NCI-H748 treated with DMSO at 0.1 percent for 48 hours (cell line): ENCODE measurements at places on chromosomes 4 and X.

DNA sequence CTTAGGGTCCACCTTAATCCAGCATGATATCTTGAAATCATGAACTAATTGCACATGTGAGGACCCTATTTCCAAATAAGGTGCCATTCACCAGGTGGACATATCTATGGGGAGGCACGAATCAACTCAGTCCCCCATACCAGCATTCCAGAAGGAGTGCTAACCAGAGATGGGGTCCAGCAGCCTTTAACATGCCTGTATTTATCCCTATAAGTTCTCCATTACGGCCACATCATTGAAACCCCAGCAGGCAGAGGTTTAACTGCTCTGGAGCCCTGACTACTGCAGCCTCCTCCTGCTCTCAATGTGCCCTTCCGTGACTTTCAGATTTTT is 3.2 kb upstream of the ASMTL start:
- DNase-seq: no peak

- DNase-seq: no peak
Measured at GRCh38 chr4:141339391-141339790, 118.7 kb downstream of the ZNF330 start.

- DNase-seq: no peak
Measured at GRCh38 chr4:39103291-39103690, 41.3 kb downstream of the KLHL5 start.

- DNase-seq: no peak
Measured at GRCh38 chr4:113935190-113935589, 44.3 kb downstream of the ARSJ start.

DNA sequence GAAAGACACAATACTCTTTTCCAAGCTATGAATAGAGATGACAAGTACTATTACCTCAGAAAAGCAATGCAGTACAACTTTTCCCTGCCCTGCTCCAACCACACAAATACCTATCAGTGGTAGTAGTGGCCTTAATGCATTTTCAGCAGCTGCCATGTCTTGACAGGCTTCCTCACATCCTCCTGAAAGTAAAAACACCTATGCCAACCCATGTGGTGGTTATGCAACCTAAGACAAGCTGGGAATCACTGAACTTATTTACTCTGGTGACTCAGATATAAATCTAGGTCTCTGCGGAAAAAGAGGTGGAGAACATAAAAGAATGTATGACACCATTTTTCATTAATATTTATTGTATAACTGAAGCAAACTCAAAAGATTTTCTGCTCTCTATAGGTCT is 14.5 kb downstream of the WDFY3 start:
- DNase-seq: no peak

DNA sequence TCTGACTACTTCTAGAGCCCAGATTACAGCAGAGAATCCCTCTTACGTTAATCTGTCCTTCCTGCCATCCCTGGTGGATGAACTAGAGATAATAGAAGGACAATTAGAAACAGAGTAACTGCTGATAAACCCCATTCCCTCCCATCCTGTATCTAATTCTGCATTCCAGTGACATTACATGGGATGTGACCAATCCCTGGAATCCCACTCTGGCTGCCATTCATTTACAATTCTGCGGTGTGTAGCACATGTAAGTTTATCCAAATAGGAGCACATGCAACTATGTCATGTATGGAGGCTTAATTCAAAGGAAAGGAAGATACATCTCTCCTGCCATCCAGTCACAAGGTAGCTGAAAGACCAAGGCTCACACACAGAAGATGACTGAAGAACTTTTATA is 339.5 kb downstream of the GPAT3 start:
- DNase-seq: no peak

- no peak for DNase-seq
Measured at GRCh38 chr4:139208404-139208945, 31.5 kb upstream of the ELF2 start.

DNA sequence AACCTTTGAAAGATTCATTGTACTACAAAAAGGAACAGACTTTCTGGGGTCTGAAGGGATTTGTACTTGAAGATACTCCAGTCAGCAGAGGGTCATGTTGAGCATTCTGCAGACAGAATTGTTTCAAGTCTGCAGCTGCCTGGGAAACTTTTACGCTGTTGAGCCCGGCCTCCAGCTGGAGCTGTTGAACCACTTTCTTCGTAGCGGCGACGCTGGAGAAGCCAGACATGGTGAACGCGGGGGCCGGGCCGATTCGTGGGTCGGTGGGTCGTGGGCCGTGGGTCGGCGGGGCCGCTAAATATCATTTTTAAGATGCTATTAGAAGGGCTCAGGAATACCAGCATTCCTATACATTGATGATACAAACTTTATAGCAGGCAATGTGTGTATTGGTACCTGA is 12.0 kb upstream of the RTL9 start:
- DNase-seq: no peak

- no peak for DNase-seq
Measured at GRCh38 chr4:90476019-90476418, 348.8 kb downstream of the CCSER1 start.

GRCh38 chr4:17595471-17596005 is 18.5 kb downstream of the LAP3 start:
- no peak for DNase-seq

GRCh38 chr4:68250151-68250930 is 4.8 kb upstream of the TMPRSS11B start:
- no peak for DNase-seq

- DNase-seq: no peak
Measured at GRCh38 chrX:40748977-40749376, 13.6 kb upstream of the MED14 start.

GRCh38 chrX:1152090-1152489 is 60.4 kb downstream of the CRLF2 start:
- no peak for DNase-seq

- no peak for DNase-seq
Measured at GRCh38 chr4:93912146-93912545, 83.6 kb downstream of the ATOH1 start.

DNA sequence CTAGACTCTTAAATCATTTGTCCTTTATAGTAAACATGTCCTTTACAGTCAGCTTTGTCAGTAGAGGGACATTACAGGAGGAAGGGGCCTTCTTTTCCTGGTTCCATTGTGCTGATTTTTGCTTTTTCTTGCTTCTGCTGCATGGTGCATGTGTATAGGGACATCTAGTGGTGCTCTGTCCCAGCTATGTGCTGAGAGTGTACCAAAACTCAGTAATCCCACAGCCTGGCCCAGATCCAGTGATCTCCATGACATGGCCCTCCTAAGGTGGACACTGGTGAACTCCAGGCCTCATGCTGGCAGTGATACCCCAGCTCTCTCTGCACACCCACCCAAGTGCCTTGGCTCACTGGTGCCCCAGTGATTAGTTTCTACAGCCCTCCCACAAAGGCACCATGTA is 45.2 kb downstream of the MAGEB17 start:
- DNase-seq: no peak

DNA sequence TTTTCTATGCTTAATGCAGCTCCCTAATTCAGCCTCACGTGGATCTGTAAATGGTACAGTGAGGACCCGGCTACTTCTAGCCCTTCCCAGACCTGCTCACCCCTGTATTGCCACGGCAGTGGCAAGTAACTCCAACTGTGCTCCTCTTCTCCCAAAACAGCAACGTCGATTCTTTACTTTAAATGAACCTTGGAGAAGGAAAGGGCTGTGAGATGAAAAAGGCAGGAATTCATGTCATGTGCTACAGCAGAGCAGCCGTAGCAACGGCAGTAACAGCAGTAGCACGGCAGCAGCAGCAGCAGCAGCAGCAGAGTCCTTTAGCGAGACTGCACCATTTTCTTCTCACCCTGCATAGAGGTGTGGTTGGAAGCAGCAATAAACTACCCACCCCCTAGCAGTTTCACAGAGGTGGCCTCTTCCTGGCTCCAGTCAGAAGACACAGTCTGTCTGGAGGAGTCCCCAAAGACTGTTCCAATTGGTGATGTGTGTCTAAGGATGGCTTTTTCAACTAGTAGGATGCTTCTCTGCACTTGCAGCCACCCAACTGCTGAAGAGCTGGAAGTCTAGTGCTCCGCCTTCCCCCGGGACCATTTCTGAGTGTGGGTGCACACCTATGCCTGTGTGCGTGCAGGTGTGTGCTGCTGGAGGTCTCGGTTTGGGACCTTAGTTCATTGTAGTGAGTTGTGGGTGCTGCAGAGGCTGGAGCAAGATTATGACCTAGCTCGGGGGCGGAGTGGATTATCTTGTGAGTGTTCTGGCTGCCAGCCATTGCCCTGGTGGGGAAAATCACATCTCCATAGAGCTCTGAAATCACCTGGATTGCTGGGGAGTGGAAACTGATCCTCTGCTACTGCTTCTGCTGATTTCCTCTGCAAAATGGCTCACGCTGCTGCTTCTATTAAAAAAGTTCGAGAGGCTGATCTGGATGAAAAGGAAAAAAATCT is 67.2 kb downstream of the ANK2 start:
- no peak for DNase-seq

DNA sequence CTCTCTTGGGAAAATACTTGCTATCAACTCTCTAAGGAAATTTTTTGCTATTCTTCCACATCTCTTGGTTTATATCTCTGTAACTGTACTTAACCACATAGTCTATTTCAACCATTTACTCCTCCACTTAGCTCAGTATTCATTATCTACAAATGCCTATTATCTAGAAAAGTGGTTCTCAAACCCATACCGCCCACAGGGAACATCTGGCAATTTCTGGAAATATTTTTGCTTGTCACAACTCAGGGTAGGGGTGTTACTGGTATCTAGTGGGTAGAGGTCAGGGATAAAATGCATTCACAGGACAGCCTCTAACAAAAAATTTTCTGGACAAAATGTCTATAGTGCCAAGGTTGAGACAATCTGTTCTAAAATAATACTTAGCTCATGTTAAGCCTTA is 14.4 kb downstream of the ATRX start:
- DNase-seq: no peak

DNA sequence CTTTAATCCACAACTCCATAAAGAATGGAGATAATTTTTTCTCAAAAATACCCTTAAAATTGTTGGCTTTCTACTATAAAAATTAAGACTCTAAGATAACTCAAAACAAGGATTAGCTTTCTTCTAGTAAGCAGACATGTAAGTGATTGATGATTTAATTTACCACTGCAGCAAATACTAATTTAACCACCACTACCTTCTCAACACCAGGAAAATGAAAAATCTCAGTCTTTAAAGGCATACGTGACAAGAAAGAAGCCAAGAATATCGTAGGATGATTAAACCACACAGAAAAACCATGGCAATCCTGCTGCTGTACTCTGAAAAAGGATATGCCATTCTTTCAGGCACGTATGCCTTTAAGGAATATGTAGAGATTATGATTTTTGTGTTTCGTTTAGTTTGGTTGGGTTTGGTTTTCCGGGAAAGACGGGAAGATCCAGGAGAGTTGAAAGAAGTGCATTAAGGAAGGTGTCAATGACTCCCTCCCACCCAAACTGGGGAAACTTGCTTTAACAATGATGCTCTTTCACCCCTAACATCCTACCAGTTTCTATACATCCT is 881 bp downstream of the LRCH2 start:
- no peak for DNase-seq

- no peak for DNase-seq
Measured at GRCh38 chrX:9196961-9197640, 163.2 kb upstream of the FAM9B start.

GRCh38 chr4:88628746-88629145 is 36.5 kb downstream of the HERC3 start:
- no peak for DNase-seq

GRCh38 chr4:182194091-182194824 is 48.9 kb upstream of the TENM3 start:
- no peak for DNase-seq

GRCh38 chr4:121455285-121455684 is 74.5 kb upstream of the QRFPR start:
- no peak for DNase-seq

- DNase-seq: no peak
Measured at GRCh38 chrX:40260146-40260747, 162.5 kb upstream of the BCOR start.

- no peak for DNase-seq
Measured at GRCh38 chrX:132689612-132690563, 201.1 kb upstream of the MBNL3 start.

DNA sequence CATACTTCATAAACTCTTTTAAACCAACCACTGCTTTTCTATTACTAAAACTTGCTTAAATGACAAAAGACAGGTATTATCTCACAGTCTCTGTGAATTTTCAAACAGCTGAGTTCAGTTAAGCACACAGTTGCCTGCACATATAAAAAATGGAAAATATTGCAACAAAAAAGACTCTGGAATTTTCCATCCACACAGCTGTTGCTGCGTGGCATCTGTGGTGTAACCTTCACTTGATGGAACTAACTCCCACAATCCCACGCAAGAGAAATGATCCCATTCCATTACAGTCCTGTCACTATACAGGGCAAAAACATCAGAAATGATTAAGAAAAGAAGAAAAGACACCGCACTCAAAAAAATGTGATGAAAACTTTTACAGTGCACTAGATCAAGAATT is 149.8 kb upstream of the TBL1X start:
- DNase-seq: no peak

DNA sequence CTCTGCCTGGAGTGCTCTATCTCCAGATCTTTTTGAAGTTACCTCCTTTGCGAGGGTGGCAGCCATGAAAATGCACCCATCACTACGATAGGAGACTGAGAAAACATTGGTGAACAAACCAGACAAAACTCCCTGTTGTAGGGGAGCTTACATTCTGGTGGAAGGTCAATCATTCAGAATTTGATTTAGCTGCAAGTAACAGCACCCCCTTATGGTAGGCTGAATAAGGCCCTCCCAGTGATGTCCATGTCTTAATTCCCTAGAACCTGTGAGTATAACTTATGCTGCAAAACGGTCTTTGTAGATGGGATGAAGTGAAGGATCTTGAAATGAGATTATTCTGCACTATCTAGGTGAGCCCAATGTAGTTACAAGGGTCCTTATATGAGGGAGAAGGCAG is 5.6 kb upstream of the TEC start:
- peak; percentile 32 for DNase-seq
